ENCODE measurements at places on chromosomes 3 and 15.

DNA sequence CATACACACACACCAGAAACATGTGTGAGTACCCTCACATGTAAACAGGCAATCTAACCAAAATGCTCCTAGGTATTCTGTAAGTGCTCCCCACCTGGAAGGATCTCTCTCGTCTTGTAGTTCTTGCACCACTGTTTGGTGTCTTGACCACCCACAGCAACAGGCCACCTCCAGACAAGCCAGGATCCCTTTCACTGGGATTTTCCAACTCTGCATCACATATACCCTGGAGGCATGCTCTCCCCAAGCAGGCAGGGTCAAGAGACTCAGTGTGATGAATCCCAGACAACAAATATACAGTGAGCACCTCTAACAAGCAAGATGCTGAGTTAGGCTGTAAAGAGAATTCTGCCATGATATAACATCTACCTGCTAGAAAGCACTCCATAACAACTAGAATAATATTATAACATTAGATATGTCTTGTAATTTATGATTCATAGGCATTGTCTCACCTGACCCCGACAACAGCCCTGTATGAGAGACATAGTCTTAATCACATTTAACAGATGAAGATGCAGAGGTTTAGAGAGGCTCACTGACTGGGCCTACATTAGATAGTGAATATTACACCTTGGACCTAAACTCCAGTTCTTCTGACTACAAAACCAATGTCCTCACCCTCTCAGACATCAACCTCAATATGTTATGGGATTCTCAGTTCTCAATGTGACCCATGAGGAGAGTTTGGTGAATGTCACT lies 76.5 kb upstream of the BCL6 start:
- DNase-seq: no peak

- DNase-seq: no peak
Measured at GRCh38 chr3:120072867-120073525, 21.3 kb downstream of the GSK3B start.

DNA sequence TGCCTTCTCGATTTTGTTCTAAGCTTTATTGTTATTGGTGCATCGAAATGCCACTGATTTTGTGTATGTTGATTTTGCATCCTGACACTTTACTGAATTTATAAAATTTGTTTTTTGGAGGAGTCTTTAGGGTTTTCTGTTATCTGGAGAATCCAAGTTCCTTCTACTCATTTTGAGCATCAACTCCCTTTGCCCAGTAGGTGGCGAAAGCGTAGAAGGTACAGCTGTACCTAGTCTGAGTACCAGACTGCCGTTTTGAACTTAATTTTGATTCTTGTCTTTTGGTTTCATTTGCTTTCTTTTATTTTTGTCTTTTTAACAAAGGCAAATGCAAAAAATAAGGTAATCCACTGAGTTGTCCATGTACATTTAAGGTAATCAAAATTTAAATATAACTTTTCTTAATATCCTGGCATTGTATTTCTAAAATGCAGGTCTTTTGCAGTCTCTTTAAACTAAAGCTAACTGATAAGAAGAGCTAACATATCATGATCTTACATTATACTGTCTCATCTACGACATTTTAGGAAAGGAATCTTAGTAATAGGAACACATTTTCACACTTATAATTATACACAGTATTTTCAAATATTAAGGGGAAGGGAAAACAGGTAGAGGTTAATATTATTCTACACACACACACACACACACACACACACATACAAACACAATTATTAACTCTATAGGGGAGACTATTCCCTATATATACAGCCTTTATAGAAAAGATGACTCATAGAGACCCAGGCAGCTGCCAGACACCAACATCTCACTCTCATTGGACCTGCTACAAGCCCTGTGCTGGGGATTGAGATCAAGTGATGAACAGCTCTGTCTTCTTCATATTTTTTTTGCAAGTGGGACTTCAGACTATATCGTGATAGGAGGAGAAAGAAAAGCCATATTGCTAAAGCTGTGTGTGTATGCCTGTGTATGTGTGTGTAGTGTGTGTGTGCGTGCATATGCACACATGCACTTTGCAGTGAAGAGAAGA lies 71.8 kb downstream of the SYNPR start:
- peak; percentile 43 for DNase-seq

DNA sequence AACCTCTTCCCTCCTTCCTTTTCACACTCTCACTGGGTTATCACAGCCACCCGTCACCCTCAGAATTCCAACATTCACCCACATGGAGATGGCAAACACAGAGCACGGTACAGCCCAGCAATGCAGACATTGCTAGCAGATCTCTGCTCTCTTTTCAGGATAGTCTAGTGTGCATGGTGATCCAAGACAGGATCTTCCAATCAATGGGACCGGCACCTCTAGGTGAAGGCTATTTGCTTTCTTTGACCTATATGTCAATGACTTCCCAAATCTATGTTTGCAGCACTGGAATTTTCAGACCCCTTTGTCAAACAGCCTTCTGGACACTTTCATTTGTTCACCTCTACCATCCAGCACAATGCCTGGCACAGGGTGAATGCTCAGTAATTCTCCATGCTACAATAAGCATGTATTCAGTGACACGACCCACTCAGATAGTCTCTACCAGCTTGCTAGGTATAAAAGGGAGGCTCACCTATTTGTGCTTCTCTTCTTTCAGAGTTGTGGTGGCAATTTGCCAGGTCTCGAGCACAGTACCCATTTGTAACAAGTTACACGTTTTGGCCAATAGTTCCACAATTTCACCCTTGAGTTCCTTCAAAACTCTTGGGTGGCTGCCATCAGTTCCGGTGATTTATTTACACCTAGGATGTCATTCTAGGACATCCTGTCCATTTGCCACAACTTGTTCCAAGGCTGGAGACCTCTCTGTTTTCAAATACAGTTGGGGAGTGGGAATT lies 279.1 kb upstream of the ICE2 start:
- no peak for DNase-seq

DNA sequence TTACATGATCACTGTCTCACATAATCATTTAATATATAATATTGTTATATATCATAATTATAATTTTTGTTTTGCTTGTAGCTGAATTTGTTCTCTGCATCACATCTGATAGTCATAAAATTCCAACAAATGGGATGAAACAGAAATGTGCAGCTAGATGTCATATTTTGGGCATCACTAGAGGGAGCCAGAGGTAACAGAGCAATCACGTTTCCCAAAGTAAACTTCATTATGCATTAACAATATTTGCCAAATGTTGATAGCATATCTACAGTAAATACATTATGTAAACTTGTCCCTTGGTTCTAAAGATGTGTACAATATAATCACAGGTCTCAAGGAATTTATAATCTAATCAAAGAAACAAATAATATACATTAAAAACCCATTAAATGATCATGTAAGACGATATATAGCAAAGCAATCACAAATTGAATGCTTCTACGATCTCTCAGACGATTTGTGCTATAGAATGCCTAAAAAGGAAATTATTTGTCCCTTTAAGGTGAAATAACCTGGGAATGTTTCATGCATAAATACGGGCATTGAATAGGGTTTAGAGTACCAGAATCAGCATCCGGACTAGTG lies 234.2 kb upstream of the MCTP2 start:
- no peak for DNase-seq

- DNase-seq: no peak
Measured at GRCh38 chr3:169564883-169565282, 98.6 kb downstream of the MECOM start.

DNA sequence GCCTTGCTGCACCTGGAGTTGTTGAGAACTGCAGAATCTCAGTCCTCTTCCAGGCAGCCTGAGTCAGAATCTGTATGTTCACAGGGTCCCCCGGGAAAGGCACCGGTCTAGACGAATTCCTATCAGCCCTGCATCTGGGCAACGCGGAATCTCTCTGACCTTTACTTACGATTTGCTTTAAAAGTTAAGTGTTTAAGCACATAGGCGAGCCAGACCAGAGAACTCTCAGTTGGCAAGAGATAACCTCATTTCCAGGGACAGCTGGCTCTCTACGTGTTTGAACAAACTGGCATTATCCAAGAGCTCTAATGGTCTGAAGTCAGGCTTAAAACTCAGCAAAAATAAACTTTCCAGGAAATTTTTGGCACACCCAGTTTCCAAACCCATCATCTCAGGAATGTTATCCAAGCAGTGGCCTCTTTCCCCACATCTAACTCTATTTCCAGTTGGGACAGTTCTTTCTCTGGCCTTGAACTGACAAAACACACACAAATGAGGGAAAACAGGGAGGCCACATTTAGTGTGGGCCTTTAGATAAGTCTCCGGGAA lies 53.4 kb downstream of the HES1 start:
- DNase-seq: no peak

DNA sequence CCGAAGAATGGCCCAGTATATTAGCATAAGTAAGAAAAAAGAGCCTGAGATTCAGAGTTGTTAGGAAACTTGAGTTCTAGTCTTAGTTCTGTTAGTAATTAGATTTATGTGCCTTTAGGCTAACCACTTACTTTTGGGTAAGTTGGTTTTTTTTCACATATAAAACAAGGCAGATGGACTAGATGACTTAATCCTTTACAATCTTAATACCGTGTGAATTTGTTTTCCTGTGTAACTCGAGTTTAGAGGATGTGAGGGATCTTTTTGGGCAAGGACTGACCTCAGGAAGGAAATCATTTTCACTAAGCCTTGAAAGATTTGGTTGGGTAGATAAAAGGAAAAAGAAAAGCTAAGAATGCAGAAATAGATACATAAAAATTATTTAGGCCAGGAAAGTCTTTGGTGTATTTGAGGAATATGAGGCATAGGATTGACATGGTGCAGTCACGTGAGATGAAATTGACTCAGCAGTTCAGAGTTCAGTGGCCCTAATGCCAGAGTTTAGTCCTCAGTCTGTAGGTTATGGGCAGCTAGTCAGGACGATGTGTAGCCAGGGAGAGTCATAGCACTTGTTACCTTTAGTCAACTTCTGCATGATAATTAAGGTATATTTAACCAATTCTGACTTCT lies 34.6 kb downstream of the PAK2 start:
- no peak for DNase-seq

GRCh38 chr3:161395115-161396012 lies 24.0 kb upstream of the SPTSSB start:
- no peak for DNase-seq

GRCh38 chr3:24832891-24833290 lies 338.2 kb upstream of the THRB start:
- DNase-seq: no peak

- DNase-seq: no peak
Measured at GRCh38 chr3:143824735-143825385, 23.4 kb downstream of the SLC9A9 start.

- no peak for DNase-seq
Measured at GRCh38 chr15:40320409-40320808, 3.1 kb upstream of the INAFM2 start.

- DNase-seq: no peak
Measured at GRCh38 chr15:44775953-44776352, 39.6 kb downstream of the TRIM69 start.

- no peak for DNase-seq
Measured at GRCh38 chr3:6125520-6125919, 735.4 kb upstream of the GRM7 start.

- DNase-seq: peak; percentile 84
Measured at GRCh38 chr15:41621200-41622193, 38.7 kb upstream of the MGA start.

DNA sequence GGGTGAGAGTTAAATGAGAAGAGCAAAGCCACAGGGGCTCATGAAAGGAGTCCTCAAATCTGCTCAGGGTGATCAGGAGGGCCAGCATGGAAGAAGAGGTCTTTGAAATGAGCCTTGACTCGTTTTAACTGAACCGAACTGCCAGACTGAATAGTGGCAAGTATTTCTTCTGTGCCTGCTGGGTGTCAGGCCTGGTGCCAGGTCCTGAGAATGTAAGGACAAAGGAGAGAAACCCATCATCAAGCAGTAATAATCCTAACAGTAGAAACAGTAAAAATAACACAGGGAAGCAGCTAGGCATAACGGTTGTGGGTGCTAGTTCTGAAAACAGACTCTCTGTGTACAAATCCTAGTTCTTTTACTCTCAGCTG lies 40.4 kb upstream of the SMAD3 start:
- no peak for DNase-seq

- peak; percentile 99 for DNase-seq
Measured at GRCh38 chr3:57692396-57693147, at the start of gene DENND6A. Gene DENND6A, minus strand, starts transcription at chr3:57693077. Its CDS starts 59 bp downstream, at chr3:57693018.

DNA sequence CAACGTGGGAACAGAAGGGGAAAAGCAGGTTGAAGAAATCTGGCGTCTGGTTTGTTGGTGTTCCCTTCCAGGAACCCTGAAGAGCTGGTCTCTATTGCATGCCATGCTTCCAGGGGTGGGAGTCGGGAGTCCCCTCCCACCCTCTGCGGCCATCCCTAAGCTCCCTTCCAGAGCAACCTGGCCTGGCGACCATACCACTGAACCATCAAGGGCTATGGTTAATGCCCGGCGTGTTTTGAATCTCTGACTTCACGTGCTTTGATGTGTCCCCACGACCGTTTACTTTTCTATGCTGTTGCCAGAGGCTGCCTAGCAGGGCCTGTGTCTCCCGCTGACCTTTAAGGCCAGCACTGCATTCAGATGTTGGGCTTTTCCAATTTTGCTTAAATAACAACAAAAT lies 696 bp upstream of the SNRK start:
- no peak for DNase-seq

- DNase-seq: no peak
Measured at GRCh38 chr3:5499404-5499803, 311.9 kb downstream of the EDEM1 start.

- no peak for DNase-seq
Measured at GRCh38 chr3:131009698-131010097, 16.9 kb downstream of the ASTE1 start.

DNA sequence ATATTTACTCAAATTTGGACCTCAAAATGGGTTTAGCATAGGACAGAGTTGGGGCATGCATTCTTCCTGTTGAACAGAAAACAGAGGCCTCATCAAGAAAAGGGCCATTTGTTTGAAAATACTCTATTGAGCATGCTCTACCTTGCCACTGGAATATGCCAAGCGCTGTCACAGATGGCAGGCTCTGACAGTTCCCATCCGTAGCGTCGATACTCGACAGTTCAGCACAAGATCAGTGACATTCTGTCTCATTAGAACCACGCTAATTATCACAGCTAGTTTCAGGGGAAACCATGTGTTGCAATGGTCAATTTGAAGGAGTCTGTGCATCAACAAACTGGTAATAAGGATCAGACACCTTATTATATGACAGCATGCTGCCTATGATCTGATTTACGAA lies 54.5 kb downstream of the SATB1 start:
- no peak for DNase-seq

DNA sequence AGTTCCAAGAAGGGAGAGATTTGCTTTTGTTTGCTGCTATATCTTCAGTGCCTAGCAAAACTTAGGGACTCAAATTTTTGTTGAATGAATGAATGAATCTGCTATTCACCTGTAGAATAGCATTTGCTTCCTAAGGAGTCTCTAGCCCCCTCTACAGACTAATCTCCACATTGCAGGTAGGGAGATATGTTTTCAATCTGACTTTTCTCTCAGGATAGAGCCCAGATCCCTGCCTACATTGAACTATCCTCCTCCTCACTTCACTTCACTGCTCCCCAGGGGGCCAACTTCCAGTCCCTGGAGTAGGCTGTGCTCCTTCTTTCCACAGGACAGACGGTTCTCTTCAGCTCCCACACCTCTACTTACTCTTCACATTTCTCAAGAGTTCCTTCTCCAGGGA lies 81.9 kb upstream of the PTX3 start:
- peak; percentile 16 for DNase-seq

Measured in GM10248 (cell line).